Glutamatergic neuron (in vitro differentiated cells): ENCODE measurements at places on chromosomes 5 and 9.

DNA sequence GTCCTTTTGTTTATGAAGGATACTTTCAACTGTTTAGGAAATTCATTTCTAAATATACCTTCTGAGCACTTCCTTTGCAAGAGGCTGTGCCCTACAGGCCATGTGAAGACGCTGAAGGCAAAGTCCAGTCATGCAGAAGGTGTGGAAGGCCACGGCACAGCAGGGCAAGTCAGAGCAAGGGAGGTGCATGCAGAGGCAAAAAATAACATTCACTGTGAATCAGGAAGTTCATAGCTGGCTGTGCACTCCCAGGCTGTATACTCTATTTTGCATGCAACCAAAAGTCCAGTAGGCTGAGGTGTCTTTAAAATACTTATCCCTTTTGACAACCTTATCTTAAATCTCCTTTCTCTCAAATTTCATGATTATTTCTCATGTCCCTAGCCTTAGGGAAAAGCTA, 50.3 kb downstream of the GNAQ start:
- DNase-seq: no peak

- DNase-seq: no peak
Observed at GRCh38 chr9:128787659-128788058, 606 bp downstream of the TBC1D13 start.

DNA sequence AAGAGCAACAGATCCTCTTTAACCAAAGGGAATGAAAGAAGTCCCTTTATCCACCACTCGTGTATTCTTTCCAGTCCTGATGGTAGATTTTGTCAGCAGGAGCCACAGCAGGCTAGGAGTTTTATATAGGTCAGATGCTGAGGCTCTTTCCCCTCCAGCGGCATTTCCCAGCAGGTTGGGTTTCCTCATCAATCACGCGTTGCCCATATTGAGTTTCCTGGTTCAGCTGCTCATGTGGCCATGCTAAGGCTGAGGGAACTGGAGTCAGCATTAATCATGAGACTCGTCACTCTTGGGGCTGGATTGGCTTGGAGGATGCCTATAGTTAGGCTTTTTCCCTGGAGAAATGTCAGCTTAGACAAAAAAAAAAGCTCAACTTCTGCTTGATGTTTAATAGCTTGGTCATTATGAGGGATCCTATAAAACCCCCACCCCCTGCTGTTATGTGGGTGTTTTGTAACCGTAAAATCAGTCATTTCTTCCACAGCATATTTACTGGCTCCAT, 193.4 kb upstream of the GAS1 start:
- DNase-seq: no peak

DNA sequence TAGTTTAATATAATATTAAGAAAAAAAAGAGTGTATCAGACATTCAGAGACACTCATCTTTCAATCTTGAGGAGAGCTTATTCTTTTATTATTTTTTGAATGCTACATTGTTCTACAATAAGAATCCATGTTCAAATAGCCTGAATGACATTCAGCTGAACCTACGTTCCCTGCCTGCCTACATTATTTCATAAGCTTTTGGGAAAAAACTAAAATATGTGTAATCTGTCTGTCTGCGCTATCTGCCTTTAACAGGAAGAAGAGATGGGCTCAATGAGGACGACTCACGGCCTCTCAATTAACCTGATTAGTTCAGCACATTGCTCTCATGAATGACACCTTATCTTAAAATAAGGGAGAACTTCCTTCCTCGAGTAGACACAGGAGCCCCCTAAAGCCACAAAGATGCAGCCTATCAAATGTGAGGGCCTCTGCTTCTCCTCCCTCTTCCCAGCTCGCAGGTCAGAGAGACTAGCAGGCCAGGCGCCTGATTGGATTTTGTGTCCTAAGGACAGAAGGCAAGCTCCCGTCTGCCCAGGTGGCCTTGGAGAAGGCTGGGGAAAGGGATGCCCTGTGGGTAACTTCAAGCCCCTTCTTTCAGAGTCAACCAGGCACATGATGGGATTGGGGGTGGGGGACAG, 37.8 kb downstream of the EBF1 start:
- DNase-seq: peak; percentile 57

GRCh38 chr5:168897387-168898122, 318.4 kb upstream of the PANK3 start:
- DNase-seq: no peak

DNA sequence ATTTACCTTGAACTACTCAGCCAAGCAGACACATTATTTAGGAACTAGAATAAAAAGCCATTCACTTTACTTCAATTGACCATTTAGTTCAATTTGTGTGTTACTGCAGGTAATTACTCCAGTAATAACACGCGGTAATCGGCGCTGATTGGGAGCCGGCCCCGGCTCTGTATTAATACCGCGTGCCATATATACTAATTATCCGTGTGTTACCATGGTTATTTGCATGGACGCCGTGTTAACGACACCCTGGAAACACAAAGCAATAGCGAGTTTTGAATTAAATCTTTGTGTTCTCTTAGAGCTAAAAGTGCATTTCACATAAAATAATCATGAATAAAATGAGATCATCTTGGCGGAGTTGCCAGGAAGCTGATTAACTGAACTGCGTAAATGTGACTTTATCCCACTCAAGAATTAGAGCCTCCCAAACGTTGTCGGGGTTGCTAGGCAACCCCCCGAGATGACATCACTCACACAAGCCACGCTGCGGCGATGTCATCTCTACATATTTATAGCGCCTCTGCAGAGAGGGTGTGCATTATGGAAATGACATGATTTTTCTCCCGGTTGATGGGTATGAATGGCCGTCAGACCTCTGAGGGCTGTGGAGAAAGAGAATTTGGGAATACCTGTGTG, 41.4 kb upstream of the RNU6ATAC start:
- DNase-seq: peak; percentile 64

- DNase-seq: peak; percentile 66
Observed at GRCh38 chr9:90301277-90301653, 341.4 kb downstream of the DIRAS2 start.

DNA sequence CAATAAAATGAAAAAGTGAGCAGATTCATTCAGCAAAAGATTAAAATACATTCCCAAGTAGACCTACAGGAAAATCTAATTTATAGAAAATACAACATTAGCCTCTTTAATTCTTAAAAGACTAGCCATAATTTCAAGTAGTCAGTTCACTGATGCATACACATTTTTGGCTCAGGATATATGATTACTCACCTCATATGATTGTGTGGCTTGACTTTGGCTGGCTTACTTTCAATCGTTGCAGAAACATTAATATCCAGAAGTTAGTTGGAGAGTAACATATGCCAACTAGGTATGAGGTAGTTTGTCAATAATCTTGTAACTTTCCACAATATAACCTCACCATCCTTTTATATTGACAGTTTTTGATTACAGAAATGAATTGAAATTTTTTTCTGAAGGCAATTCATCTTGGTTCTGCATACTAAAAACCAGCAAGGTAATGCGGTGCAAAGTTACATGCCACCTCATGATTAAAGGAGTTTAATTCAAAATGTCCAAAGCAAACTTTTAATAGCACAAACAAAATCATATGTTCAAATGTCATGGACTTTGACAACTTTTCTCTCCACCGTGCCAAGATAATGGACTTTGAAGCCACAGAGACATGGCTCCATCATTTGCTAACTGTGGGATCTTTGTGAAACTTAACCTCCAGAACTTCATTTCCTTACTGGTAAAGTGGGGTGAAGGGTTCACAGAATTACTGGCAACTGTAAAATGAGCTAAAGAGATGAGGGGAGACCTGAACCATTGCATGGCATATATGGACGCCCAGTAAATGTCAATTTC, 76.6 kb upstream of the PAM start:
- DNase-seq: no peak
